Activated T-cell treated with anti-CD3 and anti-CD28 coated beads for 24 hours (primary cell): ENCODE measurements at places on chromosomes 16 and 17.

GRCh38 chr16:27841061-27841801 lies 222.3 kb downstream of the GSG1L start:
- no peak for DNase-seq

- no peak for DNase-seq
Observed at GRCh38 chr17:73060721-73061120, 31.8 kb downstream of the SLC39A11 start.

DNA sequence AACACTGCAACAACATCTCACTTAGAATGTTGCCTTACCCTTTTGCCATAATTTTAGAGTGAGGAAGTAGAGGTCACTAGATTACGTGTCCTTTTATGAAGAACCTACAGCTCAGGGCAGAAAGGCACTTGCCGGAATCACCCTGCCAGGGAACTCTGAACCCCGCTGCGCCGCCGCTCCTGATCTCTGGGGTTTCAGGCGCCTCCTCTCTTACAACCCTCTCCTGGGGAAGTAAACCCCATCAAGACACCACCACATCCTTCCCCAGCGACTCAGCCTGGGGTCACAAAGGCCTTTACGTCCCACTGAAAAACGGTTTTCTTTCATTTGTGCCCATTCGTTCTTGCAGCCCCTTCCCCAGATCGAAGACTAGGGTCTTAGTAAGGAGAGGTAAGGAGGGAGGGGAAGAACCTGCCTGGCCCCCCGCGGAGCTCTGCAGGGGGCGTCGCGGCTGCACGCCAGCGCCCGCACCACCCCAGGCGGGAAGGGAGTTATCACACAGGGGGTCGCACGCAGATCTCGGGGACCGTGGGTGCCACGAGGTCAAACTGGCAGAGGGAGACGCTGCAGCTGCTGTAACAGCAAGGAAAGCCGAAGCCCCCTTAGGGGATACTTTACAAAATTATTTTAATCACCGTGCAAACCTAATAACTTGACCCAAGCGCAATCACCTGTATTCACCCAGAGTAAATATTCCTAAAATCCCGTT lies 1.0 kb upstream of the HLF start:
- DNase-seq: no peak

GRCh38 chr17:82449131-82449882 lies 1.2 kb downstream of the CYBC1 start:
- DNase-seq: peak; percentile 41

GRCh38 chr17:76033139-76033538 lies 6.0 kb upstream of the EVPL start:
- DNase-seq: no peak

GRCh38 chr17:72193391-72194106 lies 72.7 kb downstream of the SOX9 start:
- no peak for DNase-seq

DNA sequence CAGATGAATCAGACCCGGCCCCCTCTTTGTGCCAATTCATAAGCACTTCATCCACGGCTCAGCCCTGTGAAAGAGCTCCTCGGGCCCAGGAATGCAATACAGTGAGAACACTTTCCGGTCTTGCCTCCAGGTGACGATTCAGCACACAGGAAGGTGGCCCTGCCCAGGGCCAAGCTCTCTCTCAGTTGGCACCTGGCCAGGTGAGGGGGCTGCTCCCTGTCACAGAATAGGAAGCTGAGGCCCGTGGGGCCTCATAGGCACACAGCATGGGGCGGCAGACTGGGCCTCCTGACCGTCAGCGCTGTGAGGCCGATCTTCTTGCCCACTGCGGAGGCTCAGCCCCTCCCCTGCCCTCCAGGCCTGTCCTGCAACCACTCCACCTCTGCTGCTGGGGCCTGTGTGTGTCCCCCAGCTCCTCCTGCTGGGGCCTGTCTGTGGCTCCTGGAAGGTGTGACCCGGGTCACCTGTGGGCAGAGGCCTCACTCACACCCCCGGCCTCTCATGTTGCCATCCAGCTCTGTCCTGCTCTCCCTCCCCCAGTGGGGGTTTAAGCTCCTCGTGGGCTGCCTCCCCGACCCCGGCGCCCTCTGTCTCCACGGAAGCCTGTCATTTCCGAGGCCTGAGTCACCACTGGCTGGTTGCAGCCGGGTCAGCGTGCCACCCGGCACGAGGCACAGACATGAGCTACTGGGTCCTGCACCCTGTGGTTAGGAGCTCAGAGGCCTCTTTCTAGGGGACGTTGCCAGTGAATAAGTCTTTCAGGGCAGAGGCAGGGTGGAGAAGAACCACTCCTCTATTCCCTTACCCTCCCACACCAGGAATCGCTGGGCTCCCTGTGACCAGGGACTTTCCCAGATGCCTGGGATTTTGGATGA lies 114.4 kb downstream of the SEC14L1 start:
- DNase-seq: no peak

- DNase-seq: no peak
Observed at GRCh38 chr17:27596096-27596495, 34.9 kb upstream of the LGALS9 start.

DNA sequence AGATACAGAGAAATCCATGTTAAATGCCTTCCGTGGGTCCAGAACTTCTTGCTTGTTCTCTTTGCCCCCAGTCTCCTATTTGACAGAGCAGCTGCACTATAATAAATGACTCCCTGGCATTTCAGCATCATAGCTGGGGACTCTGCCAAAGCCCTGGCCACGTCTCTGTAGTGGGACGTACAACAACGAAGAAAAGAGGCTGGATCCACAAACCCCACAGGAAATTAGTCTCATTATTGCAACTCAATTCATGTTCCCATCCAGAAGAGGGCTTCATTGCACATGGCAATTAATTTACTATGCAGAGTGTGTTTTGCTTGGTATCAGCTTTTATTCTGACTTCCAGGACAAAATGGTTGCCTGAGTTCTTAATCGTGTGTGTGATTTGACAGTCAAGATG lies 121.3 kb downstream of the CDH13 start:
- DNase-seq: no peak

- DNase-seq: no peak
Observed at GRCh38 chr16:29811896-29812665, at the start of gene PRRT2. TSS of gene PRRT2 (plus strand) at chr16:29812193. CDS start at chr16:29813055, 862 bp downstream.

DNA sequence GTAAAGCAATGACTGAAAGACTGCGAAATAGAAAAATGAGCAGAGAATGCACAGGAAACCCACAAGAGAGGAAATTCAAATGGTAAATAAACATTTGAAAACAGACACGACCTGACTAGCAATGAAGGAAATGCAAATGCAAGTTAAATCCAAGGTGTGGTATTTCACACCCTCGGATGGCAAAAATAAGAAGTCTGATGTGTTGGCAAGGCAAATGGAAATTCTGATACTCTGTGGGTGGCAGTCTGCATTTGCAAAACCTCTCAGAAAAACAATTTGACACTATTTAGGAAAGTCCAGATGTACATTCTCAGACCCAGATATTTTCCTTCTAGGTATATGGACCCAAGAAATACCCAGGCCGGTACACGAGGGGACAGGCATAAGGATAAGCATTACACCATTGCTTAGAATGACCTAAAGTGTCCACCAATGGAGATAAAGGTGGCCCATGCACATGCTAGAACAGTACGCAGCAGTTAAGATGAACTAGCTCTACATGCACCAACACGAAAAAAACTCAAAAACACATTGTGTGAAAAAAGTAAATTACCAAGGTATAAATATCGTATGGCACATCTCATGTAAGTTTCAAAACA lies 116.7 kb downstream of the GAS7 start:
- no peak for DNase-seq

GRCh38 chr17:30532871-30533270 lies 55.7 kb downstream of the GOSR1 start:
- no peak for DNase-seq

GRCh38 chr16:59148769-59149155 lies 414.6 kb upstream of the GOT2 start:
- DNase-seq: no peak

- DNase-seq: no peak
Observed at GRCh38 chr16:4094127-4094773, 22.0 kb downstream of the ADCY9 start.

DNA sequence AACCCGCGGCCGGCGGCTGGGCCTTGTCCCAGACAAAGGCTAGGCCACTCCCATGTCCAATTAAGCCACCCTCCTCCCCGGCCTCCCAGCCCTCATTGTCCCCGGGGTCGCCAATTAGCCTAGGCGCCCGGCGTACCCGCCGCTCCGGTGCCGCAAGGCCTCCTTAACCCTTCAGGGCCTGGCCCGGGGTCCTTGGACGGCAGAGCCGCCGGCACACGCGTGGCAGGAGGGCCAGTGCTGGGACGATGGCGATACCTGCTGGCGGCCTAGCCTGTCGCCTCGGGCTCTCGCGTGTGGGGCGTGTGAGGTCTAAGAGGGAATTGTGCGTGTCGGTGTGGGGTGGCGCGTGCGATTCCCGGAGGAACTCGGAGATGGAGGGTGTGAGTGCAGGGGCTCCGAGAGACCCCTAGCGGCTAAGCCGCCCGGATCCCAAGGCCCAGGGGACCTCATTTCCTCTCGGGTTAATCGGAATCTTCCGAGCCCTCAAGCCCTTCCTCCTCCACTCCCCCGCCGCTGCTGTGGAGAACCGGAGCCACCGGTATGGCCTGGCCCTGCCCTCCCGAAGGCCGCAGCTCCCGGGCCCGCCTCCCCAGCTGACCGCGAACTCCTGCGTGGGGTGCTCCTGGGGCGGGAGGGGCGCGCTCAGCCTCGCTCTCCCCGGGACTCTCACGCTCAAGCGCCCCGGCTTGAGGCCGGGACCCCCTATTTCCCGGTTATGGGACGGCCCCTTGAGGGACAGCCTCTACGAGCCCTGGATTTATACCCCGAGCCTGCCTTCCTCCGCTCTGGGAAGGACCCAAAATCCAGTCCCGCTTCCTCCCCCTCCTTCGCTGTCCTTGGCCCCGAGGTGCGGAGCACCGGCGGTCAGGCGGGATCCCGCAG lies 11.9 kb downstream of the TBX2 start:
- no peak for DNase-seq

GRCh38 chr17:57953705-57954396 lies 1.4 kb downstream of the CUEDC1 start:
- no peak for DNase-seq

DNA sequence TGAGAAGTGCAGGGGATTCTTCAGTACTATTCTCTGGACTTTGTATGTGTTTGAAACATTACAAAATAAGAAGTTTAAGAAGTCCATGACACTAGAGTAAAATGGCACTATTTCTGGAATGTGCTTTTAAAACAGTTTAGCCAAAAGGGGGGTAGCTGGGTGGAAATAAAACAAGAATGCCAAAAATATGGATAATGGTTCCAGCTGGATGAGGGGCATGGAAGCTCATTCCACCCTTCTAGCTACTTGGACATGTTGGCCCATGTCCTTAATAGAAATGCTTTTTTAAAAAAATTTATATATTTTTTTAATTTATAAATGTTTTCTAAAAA lies 13.1 kb downstream of the ZC3H7A start:
- DNase-seq: no peak

GRCh38 chr17:70317421-70317820 lies 148.1 kb downstream of the KCNJ2 start:
- no peak for DNase-seq

DNA sequence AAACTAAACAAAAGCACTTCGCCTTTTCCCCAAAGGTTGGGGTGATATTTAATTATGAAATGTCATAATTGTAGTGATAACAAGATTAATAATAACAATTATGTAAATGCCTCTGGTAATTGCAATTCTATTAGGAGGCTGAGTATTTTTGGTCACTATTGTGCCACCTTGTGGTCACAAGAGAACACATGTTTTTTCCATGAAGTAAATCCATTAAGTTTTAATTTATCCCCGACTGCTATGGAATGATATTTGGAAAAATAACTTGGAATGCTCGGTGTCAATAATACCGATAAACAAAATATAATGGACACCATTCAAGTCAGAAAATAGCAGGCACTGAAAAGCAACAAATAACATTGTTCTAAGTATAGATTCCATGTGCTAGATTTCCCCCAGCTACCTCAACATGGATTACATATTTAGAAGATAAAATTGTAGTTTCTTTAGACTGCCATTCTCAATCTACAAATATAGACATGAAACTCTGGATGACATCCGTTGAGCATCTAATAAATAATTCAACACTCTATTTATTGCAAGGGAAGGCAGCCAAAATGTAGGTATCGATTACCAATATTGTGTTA lies 25.0 kb upstream of the KCNJ2 start:
- no peak for DNase-seq

GRCh38 chr17:74584292-74585060 lies 7.6 kb downstream of the CD300LD start:
- no peak for DNase-seq
